ENCODE measurements at places on chromosomes 12 and 14. TPM values are rescaled to one million over a fixed set of nuclear protein-coding genes. Genes with fewer than 3 reads are reported as not detected.

NEUROD4 gene
- not detected for total RNA-seq

SLC17A8 gene
- total RNA-seq = not detected

ARHGEF25 gene
- 46.8 TPM for total RNA-seq

ADSS1 gene
- total RNA-seq = 2.9 TPM

HOXC12 gene
- total RNA-seq = 2.8 TPM

DDX11 gene
- 99.1 TPM for total RNA-seq

CPM gene
- total RNA-seq = 1.5 TPM

TAS2R10 gene
- not detected for total RNA-seq

STAB2 gene
- total RNA-seq = not detected

RNASE7 gene
- total RNA-seq = not detected

NRL gene
- 2.0 TPM for total RNA-seq

Measured in A375 (cell line).